ENCODE measurements at places on chromosomes 1 and 21.

DNA sequence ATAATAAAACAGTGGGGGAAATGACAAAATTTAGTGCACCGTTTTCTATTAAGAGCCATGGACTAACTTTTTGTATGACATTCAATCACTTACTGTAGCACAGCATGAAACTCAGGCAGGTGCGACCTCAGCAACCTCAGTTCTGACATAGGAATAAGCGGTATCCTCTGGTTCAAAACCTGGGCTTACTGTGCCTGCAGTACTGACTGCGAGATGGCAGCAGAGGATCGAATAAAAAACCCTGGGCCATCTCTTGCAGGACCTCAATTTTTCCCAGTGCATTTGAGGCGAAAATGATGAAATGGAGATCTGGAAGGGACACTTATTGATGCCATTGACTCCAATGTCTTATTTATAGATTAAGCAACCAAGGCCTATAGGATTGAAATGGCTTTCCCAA is 214.7 kb downstream of the ADGRL2 start:
- no peak for DNase-seq

- DNase-seq, result no peak
Measured at GRCh38 chr1:31135973-31136600, 70.6 kb upstream of the PUM1 start.

GRCh38 chr1:39105061-39105840 is 79.1 kb downstream of the NDUFS5 start:
- DNase-seq, result peak; percentile 76

GRCh38 chr1:60874718-60875117 is 207.6 kb upstream of the NFIA start:
- DNase-seq, result no peak

DNA sequence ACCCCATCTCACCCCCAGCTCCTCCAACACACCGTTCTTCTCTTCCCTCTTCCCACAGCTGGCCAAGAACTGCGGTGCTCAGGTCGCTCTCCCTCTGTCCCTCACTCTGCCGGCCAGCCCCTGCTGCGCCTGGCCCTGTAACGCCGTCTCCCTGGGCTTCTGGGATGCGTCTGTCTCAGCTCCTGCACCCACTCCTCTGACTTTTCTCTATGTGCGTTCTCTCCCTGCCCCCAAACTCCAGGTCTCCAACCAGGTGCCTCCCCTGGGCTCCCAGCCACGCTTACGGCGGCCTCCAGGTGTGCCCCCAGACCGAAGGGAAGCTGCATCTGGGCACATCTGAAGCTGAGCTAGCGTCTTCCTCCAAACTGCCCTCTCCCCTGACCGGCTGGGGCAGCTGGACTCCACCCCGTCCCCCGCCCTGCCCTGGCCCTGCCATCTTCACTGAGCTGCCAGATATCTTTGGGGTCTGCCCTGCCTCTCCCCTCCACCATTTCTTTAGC is 2.6 kb downstream of the KRTAP10-12 start:
- DNase-seq, result peak; percentile 25

GRCh38 chr1:54884135-54884586 is 2.8 kb downstream of the DHCR24 start:
- DNase-seq, result no peak

GRCh38 chr1:226562989-226563388 is 14.4 kb downstream of the STUM start:
- DNase-seq, result no peak

GRCh38 chr21:27268290-27268689 is 301.4 kb upstream of the ADAMTS5 start:
- DNase-seq, result no peak

- DNase-seq, result no peak
Measured at GRCh38 chr1:198166900-198167299, 10.1 kb downstream of the NEK7 start.

DNA sequence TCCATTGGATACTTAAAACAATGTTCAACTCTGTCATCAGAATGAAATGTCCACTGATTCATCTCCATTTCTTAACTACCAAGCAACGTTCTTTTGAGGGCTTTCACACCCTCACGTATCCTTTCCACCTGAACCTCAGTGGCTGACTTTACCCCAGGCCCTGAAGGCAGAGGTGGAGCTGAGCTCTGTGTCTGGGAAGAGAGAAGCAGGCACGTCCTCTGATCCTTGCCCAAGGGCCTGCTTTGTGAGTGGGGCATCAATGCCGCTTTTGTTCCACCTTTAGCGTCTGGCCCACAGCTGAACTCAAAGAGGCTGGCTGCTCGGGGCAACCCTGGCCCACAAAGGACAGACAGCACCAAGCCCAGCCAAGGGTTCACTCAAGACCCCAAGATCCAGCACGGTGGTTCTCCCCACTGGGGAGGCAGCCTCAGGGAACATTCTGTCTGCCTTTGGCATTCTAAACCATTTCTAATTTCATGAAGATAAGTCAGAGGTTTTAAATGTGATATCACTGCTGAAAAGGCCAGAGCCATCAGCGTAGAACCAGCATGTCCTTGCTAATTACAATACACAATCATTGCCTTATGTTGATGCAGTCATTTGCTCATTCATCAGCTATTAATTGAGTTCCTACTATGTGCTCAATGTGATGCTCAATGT is 126.0 kb upstream of the UBE2U start:
- no peak for DNase-seq

- no peak for DNase-seq
Measured at GRCh38 chr1:179310721-179311120, 17.1 kb downstream of the SOAT1 start.

DNA sequence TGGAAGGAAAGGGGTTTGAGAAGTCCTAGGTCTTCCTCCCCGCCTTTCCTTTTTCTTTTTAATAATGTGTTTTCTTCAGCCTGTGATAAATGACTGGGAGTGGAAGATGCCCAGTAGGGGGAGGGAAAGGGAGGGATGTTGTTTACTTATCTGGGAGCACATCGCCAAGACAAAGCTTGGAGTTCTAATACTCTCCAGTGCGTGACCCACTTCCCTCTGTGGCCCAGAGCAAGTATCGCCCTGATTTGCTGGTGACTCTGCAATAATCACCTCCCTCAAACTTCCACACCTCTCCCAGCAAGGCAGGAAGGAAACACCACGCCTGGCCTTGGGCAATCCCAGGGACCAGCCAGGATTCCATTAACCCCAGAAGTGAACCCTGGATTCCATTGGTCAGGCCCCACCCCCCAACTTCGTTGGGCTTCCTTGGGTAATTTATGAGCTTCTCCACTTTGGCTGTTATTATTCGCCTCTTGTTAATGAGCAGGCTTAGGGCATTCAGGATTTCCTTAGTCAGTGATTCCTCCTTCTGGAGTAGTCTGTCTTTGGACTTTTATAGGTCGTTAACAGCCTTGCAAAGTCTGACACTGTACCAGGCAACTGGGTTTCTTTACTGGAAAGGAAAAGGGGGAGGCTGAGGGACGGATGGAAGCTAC is 24.3 kb upstream of the GRHL3 start:
- DNase-seq, result no peak

DNA sequence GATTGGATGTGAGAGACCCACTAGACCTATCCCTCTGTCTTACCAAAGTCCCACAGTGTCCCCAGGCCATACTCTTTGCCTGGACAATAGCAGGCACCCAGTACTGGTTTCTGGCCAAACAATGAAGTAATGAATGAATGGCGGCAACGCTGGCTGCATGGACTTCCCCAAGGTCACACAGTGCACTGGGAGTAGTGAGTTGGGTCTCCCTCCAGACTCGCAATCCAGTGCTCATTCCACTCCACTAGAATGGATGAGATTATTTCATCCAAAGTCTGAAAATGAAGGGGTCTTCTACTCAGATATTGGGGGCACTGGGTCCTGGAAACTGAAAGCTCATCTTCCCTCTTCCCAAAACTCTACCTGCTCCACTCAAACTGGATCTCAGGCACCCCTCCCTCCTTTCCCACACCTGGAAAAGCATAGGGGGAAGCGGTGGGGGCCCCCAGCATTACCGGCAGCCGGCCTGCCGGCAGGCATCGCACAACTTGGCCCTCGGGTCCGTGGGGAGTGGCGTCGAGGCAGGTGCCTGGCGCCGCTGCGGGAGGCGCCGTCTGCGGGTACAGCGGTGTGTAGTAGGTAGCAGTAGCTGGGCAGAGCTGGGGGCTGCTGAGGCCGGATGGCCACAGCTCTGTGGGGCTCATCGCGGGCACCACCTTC is 816 bp downstream of the E2F2 start:
- peak; percentile 48 for DNase-seq

- no peak for DNase-seq
Measured at GRCh38 chr1:33736496-33736895, 127.4 kb upstream of the HMGB4 start.

GRCh38 chr1:40824591-40825434 is 37.4 kb downstream of the CITED4 start:
- no peak for DNase-seq

DNA sequence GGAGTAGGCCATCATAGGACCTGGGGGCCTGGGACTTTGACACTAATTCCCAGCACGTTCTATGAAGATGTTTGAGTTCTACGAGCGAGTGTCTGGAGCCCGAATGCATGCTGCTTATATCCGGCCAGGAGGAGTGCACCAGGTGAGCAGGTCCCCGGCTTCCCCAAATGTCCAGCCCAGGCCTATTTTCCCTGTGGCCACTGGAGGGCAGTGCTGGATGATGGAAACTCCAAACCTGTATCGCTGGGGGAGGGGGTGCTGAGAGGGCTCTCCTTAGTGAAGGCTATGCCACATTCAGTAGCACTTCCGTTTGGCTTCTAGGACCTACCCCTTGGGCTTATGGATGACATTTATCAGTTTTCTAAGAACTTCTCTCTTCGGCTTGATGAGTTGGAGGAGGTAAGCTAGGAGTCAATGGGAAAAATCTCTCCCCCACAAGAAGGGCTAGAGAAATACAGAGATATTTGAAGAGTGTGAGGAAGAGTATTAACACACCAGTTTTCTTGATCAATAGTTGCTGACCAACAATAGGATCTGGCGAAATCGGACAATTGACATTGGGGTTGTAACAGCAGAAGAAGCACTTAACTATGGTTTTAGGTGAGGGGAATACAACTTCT is 5.2 kb upstream of the FCER1G start:
- DNase-seq, result peak; percentile 90
